ENCODE measurements at places on chromosomes 5 and 9. TPM values are rescaled to one million over a fixed set of nuclear protein-coding genes. Genes with fewer than 3 reads are reported as not detected.

- DNase-seq: no peak
Observed at GRCh38 chr9:37958154-37958553, 54.2 kb upstream of the SLC25A51 start.

The CBY3 gene
- total RNA-seq: not detected

GRCh38 chr5:98217138-98217537, 556.3 kb upstream of the RGMB start:
- DNase-seq: no peak

DNA sequence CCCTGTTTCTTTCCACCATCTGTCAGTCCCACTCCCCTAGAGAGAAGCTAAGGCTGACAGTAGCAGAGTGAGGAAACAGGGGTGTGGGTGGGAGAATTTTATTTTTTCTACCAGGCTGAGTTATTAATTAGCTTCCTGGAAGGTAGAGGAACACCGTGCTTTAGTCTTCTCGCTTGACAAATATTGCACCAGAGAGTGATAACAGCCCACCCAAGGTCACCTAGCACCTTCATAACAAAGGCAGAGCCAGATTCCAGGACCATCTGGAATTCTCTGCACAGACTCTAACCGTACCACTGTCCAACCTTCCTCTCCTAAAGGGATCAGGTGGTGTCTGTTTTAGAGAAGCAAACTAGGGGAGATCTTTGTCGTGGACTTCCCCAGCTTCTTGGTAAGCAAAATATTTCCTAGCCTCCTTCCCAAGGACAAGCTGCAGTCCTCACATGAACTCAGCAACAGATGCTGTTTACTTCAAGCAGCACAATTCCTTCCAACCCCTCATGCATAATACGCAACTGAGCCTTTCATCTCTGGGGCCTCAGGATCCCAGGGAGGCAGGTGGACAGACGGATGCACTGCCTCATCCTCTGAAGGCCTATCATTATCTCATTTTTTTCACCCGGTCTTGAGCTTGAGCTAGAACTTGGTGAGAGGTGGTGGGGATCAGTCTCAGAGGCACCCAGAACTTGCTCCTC, 308.7 kb upstream of the BRINP1 start:
- no peak for DNase-seq

DNA sequence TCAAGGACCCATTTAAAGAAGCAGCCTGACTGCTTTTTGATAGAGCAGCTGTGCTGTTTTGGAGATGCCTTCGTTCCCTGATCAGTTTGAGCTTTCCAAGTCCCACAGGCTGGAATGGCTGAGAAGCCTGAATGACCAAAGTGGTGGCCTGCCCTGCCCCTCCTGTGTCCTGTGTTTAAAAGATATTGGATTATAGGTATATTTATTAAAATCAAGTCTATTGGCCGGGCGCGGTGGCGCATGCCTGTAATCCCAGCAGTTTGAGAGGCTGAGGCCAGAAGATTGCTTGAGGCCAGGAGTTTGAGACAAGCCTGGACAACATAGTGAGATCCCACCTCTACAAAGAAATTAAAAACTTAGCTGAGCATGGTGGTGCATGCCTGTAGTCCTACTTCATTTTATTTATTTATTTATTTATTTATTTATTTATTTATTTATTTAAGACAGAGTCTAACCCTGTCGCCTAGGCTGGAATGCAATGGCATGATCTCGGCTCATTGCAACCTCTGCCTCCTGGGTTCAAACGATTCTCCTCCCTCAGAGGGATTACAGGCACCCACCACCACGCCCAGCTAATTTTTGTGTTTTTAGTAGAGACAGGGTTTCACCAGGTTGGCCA, 87.7 kb downstream of the CACNA1B start:
- DNase-seq: no peak

All from left lung (tissue), 14 donors.